ENCODE measurements at places on chromosomes 16 and 17.

- DNase-seq = no peak
These were observed 4.8 kb downstream of the SYNGR2 start for GRCh38 chr17:78173097-78173715.

DNA sequence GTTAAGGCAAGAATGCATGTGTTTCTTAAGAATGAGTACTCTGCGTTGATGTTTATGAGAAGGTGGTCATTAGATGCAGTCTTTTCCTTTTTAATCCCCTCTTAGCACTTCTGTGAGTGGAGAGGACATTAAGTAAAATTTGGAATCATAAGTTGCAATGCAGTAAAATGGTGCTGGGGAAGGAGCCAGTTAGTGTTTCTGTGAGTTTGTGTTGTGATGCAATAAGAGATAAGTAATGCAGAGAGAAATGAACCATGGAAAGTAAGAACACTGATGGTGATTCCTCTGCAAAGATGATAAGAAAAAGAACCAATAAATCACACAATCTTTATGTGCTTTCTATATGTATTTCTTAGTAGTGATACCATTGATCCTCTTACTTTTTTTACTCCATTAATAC, 20.0 kb downstream of the ABHD15 start:
- no peak for DNase-seq

DNA sequence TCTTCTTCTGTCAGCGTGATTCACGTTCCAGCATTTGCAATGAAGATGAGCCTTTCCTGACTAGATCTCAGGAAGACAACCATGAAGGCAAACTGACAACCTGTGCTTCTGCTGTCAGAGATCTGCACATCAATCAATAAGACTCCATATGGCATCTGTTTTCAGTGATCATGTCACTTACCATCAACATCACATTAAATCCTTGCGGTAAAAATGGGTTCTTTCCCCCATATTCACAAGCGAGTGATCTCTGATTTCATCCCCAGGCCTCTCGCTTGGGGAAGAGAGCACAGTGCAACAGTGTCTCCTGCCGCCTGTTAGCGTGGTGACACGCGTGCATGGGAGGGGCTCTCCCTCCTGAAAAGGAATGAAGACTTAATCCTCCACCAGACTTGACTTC, 11.1 kb downstream of the NACA2 start:
- DNase-seq = no peak

DNA sequence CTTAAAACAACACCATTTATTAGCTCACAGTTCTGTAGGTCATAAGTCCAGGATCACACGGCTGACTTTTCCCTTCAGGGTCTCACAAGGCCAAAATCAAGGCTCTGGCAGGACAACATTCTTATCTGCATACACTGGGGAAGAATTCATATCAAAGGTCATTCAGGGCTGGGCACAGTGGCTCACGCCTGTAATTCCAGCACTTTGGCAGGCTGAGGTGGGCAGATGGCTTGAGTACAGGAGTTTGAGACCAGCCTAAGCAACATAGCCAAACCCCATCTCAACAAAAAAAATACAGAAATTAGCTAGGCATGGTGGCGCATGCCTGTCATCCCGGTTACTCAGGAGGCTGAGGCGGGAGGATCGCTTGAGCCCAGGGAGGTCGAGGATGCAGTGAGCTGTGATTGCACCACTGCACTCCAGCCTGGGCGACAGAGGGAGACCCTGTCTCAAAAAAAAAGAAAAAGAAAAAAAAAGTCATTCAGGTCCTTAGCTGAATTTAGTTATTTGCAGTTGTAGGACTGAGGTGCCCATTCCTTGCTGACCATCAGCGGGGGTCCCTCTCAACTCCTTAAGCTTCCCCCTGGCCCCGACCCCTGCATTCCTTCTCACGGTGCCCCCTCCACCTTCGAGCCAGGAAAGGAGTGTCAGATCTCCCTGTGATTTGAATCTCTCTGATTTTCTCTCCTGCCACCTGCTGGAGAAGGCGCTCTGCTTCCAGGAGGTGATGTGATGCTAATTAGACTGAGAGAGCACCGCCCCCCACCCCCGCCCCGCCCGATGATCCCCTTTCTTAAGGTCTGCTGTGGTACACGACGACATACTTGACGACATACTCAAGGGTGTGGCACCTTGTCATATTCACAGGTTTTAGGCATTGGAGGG, 91.8 kb upstream of the CLEC18A start:
- no peak for DNase-seq

DNA sequence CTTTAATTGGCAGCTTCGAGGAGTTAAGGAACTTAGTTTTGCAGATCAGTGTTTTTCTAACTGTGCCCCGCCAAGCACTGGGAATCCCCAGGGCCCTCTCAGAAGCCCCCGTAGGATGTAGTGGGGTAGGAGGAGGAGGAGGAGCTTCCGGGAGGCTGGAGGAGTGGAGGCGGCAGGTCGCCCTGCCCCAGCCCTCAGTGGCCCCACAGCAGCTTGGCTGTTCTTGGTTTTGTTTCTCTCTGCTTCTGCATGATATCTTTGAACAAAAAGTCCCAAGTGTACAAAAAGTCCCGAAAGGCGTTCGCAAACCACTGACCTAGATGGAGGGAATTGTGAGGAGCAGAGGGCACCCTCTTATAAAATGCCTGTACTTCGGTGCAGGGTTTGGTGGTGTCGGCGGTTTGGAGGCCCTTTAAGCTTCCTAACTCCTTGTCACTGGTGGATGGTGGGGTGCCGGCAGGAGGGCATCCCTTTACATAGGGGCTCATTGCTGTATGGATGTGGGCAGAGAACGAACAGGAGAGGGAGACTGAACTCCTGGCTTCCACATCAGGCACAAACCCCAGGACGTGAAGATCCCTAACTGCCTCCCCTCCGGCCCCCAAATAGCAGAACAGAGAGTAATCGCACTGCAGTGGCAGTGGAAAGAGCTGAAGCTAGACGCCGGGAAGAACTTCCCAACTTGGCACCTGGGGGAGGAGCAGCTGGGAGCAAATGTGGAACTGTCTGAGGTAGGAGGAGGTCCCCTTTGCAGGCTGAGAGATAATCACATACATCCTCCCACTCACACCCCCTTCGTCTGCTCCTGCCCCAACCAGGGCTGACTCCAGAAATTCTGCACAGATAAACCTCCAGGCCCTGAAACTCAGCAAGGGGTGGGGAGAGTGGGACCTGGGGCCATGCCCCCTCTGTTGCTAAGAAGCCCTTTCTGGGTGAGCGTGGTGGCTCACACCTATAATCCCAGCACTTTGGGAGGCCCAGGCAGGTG, 20.1 kb downstream of the EPOP start:
- DNase-seq = no peak
